Upper lobe of left lung (tissue), 6 donors: ENCODE measurements at places on chromosomes 12 and 14. TPM values are rescaled to one million over a fixed set of nuclear protein-coding genes. Genes with fewer than 3 reads are reported as not detected.

Gene HOXC9
- total RNA-seq = not detected

Gene C1QL4
- total RNA-seq = not detected

Gene TMCC3
- total RNA-seq = 5.4 TPM

DNA sequence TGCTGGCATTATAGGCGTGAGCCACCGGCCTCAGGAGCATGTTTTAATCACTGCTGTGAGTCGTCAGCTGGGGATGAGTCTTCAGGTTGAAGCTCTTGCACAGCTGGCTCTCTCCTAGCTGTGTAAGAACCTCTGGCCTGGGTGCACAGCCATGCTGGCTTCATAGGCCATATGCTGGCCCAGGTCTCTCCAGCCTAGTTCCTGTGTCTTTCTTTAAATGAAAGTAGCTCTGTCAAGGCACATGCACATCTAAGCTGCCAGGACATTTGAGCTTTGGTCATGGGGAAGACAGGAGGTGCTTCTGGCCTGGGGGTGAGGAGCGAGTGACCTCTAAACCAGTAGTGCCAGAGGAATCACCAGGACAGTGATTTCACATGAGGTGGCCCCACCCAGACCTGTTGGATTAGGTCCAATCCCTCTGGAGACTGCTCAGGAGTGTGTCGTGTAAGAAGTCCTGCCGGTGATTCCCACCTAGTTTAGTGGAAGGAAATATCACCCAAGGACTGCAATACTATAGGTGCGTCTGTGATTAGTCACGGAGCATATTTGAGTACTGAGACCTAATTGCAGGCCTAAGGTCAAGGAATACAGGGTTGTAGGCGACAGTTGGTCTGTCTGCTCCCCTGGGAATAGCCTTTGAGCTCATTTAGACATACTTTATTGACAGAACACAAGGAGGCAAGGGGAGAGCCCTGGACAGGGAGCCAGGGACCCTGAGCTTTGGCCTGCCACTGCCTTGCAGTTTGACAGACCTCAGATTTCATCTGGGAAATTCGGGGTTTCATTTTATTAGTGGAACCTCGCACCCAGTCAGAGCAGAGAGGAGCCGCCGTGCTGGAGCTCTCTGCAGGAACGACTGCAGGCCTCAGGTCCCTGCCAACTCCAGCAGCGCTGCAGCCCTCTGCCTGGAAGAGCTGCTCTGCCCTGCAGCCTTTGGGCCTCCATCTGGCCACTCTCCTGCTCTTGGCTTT lies 67.0 kb downstream of the ANKRD9 start:
- H3K27ac ChIP-seq = no peak overlapping the region
- H3K36me3 ChIP-seq = peaks cover 51% of the 10 kb centered on the region
- DNase-seq = no peak
- H3K4me1 ChIP-seq = peaks cover 4% of the 10 kb centered on the region

DNA sequence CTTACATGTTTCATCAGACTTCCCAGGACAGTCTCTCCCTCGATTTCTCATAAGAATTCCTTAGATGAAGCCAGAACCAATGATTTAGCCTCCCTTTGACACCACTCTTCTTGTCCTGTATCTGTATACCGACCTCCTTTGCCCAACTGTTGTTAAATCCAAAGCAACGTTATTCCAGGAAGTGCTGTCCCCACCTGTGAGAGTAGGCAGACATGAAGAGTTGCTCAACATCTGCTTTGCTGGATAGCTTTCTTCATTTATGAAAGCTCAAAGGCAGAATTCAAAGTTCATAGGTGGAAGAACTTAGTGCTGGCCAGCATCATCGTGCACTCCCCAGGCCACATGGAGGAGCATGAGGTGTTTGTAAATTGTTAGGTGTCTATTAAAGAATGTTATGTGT lies 55.6 kb downstream of the GTF2A1 start:
- no peak overlapping the region for H3K4me3 ChIP-seq
- no peak overlapping the region for H3K27ac ChIP-seq
- no peak for DNase-seq
- H3K36me3 ChIP-seq = no peaks in the 10 kb centered on the region
- H3K4me1 ChIP-seq = peaks cover 21% of the 10 kb centered on the region

DNA sequence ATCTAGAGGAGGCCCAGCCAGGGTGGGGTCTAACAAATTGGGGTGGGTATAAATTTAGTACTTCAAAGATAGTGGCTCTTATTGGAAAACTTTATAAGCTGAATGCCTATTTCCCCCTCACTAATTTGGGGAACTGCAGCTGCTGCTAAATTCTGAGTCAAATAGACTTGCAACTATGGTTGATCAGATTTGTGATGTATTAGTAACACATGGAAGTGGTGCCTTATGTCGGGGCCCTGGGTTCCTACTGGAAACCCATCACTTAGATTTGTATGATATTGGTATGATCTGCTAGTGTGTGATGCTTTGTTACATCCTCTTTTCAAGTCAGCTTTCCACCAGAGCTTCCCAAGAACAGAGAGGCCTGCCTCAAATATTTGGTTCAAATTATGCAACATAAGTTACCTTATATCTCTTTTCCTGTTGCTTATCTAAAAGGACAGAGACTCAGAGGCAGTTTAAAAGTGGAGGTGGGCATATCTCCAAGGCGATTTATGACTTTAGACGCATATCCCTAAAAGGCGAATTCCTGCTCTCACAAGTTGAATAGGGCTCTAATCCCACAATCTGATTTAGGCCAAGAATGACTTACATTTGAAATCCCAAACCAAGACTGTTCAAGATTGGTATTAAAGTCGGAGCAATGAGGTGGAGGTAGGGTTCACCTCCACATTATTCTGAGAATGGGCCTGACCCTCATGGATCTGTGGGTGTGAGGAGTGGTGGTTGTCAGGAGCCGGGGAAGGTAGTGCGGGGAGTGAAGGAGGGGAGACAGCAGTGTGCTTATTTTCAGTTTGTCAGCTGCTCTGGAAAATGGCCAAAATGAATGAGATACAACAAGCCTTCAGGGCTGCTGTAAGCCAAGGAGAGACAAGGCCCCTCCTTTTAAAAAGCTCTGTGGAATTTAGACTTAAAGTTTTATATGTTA lies 425.8 kb downstream of the RAD51B start:
- no peaks in the 10 kb centered on the region for H3K27me3 ChIP-seq
- peaks cover 64% of the 10 kb centered on the region for H3K4me1 ChIP-seq
- no peaks in the 10 kb centered on the region for H3K36me3 ChIP-seq
- DNase-seq = no peak
- H3K4me3 ChIP-seq = no peak overlapping the region

DNA sequence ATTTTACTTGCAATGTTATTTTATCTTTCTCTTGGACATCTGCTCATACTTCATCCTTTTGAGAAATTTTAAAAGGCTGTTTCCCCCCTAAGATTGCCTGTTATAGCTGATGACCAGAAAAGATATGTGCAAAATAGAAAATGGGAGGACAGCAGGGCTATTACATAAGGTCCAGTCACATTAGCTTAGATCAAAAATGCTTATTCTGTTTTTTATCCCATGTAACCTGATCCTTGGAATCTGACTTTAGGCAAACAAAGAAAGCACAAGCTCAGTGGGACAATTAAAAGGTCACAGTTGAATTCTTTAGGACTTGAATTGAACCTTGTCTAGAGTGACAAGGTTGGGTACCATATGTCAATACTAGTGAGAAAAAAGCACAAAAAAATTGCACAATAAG lies 65.1 kb upstream of the TRHDE start:
- no peak for DNase-seq
- H3K27me3 ChIP-seq = no peaks in the 10 kb centered on the region
- no peaks in the 10 kb centered on the region for H3K36me3 ChIP-seq
- no peaks in the 10 kb centered on the region for H3K4me1 ChIP-seq
- no peak overlapping the region for H3K27ac ChIP-seq
- no peak overlapping the region for H3K4me3 ChIP-seq

GRCh38 chr14:50156111-50156510 lies 39.7 kb upstream of the VCPKMT start:
- H3K27me3 ChIP-seq = no peaks in the 10 kb centered on the region
- H3K36me3 ChIP-seq = peaks cover 30% of the 10 kb centered on the region
- DNase-seq = no peak
- H3K4me3 ChIP-seq = no peak overlapping the region
- H3K4me1 ChIP-seq = no peaks in the 10 kb centered on the region
- no peak overlapping the region for H3K27ac ChIP-seq

DNA sequence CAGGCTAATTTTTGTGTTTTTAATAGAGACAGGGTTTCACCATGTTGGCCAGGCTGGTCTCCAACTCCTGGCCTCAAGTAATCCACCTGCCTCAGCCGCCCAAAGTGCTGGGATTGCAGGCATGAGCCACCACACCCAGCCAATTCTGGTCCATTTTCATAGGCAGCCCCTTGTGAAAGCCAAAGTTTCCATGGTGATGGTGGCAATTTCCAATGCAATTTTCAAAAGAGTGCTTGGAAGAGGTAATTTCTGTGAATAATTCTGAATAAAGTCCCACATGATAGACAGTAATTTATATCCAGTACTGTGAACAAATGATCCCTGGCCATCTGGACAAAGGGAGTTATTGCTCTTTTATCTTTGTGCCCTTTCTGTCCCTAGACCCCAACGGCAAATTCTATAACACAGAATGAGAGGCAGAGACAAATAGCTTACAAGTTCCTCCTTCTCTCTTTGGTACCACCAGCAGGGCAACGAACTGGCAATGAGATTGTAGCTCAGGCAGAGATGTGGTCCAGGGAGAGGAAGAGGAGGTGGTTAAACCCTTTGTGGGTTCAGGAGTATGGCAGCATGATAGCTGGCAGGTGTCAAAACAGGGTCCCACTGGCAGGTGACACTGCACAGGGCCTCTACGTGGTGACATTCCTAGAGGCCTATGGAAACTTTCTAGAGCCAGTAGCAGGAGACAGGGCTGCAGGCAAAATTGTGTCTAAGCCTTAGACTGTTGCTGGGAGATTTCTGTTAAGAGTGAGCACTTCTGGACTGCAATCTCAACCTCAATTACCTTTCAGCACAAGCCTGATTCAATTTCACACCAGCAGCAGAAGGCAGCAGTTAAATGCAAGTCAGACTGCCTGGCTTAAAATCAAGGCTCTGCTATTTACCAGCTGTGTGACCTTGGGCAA lies 46.5 kb downstream of the NT5DC3 start:
- no peaks in the 10 kb centered on the region for H3K27me3 ChIP-seq
- no peak overlapping the region for H3K4me3 ChIP-seq
- H3K36me3 ChIP-seq = no peaks in the 10 kb centered on the region

DNA sequence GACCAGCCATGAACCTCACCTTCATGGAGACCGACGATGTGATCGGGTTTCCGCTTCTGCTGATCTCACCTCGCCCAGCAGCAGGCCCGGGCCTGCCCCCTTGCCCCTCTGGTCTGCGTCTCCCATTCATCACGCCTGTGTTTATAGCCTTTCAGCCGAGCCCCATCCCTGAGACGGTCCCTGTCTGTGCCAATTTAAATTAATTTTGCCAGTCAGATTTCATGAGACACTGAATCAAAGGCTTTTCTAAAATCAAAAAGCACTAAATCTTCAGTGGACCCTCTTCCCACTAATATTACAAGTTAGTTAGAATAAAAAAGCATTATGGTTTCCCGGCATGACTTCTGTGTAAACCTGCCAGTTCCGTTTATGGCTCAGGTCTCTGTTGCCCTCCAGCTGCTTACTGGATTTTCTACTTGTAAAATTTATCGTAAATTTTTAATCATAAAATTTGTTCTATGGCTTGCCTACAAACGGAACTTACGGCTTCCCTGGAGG lies 155.9 kb downstream of the ESRRB start:
- H3K4me1 ChIP-seq = no peaks in the 10 kb centered on the region
- H3K36me3 ChIP-seq = no peaks in the 10 kb centered on the region
- no peak overlapping the region for H3K4me3 ChIP-seq
- no peak for DNase-seq

DNA sequence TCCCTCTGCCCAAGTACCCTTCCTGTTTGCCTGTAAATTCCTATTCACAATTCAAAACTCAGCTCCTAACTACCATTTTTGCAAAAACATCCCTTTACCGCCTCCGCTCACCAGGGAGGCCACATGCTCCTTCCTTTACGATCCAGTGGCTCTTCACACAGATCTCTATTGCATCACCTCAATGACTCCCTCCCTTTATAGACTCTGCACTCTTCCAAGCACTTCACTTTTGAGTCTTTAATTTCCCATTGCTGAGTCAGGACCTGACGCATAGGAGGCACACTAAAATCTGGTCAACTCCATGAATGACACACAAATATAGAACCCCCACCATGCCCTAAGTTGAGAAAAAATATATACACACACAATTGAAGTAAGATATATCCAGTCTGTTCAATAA lies 45.9 kb downstream of the PPP1R13B start:
- H3K36me3 ChIP-seq = peaks cover 3% of the 10 kb centered on the region
- DNase-seq = no peak
- H3K27ac ChIP-seq = peak overlapping the region; percentile 14
- H3K4me1 ChIP-seq = peaks cover 18% of the 10 kb centered on the region
- no peak overlapping the region for H3K4me3 ChIP-seq

- H3K27ac ChIP-seq = no peak overlapping the region
- H3K27me3 ChIP-seq = no peaks in the 10 kb centered on the region
- no peak overlapping the region for H3K4me3 ChIP-seq
- DNase-seq = no peak
- no peaks in the 10 kb centered on the region for H3K4me1 ChIP-seq
- no peaks in the 10 kb centered on the region for H3K36me3 ChIP-seq
Measured at GRCh38 chr12:24615967-24616411, 332.9 kb downstream of the BCAT1 start.

GRCh38 chr14:79730953-79731352 lies 480.4 kb downstream of the DIO2 start:
- DNase-seq = no peak
- H3K36me3 ChIP-seq = no peaks in the 10 kb centered on the region
- H3K4me1 ChIP-seq = no peaks in the 10 kb centered on the region
- no peaks in the 10 kb centered on the region for H3K27me3 ChIP-seq
- no peak overlapping the region for H3K4me3 ChIP-seq
- no peak overlapping the region for H3K27ac ChIP-seq

DNA sequence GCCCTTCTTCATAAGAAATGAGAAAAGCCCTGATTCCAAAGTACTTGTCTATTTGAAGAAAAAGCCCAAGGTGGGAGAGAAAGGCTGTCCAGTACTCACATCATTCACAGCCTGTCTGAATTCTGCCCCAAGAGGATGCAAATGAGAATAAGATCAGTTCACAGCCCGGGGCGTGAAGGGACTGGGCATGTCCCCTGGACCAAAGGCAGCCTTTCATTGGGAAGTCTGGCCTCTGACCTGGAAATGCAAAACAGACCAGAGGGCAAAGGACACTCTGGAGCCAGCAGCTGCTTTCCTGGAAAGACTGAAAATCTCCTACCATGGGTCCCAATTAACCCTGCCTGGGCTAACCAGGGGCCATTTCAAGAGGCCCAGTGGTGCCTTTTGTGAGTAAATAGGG lies 191.2 kb upstream of the PELI2 start:
- no peak overlapping the region for H3K27ac ChIP-seq
- DNase-seq = no peak
- peaks cover 3% of the 10 kb centered on the region for H3K4me1 ChIP-seq
- no peak overlapping the region for H3K4me3 ChIP-seq

GRCh38 chr14:32453857-32454810 lies 125.0 kb downstream of the AKAP6 start:
- H3K27ac ChIP-seq = no peak overlapping the region
- H3K36me3 ChIP-seq = no peaks in the 10 kb centered on the region
- H3K27me3 ChIP-seq = no peaks in the 10 kb centered on the region
- no peak overlapping the region for H3K4me3 ChIP-seq
- no peaks in the 10 kb centered on the region for H3K4me1 ChIP-seq
